ENCODE measurements at places on chromosomes 13 and 19.

DNA sequence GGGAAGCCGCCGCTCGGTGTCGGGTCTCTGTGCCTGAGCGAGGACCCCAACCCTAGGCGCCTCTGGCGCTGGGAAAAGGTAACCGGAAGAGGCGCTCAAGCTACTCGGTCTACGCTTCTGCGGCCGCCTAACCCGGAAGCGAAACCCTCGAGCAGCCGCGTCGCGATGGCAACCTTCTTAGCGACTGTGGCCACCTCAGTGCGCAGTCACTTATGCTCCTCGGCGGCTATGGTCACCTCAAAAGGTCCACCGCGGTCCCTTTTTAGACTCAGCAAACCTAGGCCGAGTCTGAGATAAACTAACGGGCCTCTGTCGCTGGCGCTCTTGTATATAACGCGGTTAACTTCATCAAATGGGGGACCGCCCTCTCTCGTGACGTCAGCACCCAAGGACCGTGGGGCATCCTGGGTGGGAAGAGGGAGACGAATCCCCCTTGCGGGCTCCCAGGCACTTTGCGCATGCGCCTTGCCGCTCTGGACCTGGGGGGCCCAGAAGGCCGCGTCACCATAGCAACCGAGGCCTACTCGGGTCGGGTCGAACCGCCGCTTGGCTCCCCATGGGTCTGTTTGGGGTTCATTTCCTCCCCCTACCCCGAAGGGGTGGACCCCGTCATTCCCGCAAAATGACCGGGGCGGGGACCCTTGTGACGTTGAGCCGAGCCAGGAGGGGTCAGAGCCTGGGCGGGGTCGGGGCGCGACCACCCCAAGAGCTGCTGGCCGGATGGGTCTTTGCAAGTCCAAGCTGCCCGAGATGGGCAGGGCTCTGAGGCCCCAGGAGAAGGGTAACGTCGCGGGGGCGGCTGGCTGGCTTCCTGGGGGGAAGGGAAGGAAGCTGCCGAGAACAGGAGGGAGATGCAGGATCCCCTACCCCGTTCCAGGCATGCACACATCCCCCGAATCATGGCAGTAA, at the start of gene GTF2F1:
TSS of gene GTF2F1 (minus strand) at position 91 of the 909 bp plus-strand sequence. CDS start 169 bp downstream, outside the sequence.
- DNase-seq, result peak; percentile 98

DNA sequence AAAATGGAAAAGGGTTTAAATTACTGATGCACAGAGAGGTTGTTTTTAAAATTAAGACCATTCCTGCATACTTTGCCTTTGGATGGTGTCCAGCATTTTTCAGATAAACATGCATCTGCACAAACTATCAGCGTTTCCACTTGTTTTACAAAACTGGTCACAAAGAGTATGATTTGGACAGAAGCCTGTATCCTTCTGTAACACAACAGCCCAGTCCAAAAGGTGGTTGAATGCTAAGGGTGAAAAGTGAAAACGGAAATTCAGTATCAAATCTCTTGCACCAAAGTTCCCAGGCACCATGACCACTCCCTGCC, 21.7 kb upstream of the DOCK9 start:
- no peak for DNase-seq

- DNase-seq, result no peak
Observed at GRCh38 chr19:35433448-35433847, 14.6 kb upstream of the FFAR2 start.

GRCh38 chr19:1265615-1266128, 3.5 kb upstream of the CIRBP start:
- DNase-seq, result peak; percentile 79

DNA sequence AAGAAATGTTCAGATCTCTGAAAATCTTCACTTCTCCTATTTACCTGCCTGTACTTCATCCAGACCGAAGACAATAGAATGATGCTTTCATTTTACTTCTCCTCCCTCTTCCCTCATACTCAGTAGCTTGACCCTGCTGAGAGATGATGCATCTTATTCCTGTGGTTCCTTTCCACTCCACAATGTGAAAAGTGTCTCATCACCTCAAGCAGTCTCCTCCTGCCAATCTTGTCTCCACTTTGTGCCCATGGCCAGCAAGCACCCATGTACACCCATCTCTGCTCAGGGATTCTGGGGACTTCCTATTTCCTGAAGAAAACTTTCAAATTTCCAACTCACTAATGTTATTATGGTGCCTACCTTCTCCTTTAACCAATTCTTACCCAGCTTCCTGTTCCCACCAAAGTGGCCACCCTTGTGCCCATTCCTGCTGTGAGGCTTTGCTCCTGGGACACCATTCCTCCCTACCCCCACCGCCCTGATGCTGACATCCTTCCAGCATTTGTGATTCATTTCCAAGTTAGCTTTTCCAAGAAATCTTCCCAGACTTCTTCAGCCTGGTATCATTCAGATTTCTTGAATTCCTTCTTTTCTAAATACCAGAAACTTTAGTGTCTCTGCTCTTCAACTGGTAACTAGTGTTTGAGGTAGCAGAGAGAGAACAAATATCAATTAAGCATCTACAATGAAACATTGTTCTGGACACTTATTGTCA, 212.5 kb downstream of the POSTN start:
- DNase-seq, result no peak

- peak; percentile 73 for DNase-seq
Observed at GRCh38 chr19:2166741-2167738, 3.3 kb downstream of the DOT1L start.
